ENCODE measurements at places on chromosomes 7 and 10.

- no peak for DNase-seq
These were observed 13.1 kb downstream of the EZH2 start for GRCh38 chr7:148871030-148871429.

DNA sequence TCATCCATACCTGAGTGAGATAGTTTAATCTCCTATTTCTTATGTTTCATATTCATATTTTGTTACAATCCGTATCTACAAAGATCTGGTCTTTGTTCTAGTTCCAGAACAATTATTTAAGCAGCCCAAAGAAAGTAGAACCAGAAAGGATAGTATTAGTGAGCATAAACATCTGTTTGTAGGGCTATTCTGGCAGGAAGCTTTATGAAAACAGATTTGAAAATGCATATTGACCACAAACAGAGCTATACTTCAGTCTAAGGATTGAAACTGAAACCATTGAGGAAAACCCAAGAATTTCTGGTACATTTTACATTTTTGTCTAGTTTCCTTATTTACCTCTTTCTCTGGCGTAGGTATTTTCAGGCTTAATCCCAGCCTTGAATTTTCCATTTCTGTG lies 28.1 kb downstream of the LRGUK start:
- DNase-seq = no peak

DNA sequence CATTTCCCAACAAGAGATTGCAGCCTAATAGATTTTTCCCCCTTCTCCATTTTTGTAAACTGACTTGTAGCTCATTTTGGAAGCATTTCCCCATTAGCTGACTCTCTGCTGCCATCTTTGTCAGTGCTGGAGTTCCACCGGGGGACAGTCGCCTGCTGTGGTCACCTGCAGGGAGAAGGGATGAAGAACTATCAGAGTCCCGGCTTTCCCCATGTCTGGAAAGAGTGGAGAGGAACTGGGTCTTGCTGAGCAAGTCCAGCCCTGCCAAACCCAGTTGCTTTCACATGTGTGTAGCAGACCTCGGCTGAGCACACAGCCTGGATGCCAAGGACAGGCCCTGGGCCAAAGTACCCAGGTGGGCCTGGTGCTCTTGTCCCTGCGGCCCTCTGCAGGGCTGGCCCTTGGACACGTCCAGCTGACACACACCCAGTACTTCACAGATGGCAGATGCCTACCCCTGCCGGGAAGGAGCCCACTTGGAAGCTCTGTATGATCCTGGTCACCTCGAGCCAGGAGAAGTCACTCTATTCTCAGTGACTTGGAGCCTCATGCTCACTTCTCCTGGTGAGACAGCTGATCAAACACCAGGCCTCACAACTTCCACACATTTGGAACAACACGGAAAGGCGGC lies 157.3 kb upstream of the NPVF start:
- DNase-seq = no peak

DNA sequence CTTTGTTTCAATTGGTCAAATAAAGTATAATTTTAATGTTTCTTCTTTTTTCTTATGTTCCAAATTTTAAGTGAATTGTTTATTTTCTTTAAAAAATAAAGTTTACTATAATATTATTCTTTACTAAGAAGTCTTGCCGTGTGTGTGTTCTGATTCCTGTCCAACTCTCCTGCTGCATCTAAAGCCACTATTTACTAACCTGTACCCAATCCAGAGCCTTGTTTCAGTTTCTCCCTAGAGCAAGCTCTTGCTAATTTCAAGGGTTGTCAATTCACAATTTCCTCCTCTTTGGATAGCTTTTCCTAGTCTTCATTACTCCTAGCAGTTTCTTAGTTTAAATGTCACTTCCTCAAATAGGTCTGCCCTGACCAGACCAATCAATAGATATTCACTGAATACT lies 314.9 kb upstream of the SEMA3A start:
- DNase-seq = no peak

GRCh38 chr10:43228783-43229207 lies 38.1 kb downstream of the RASGEF1A start:
- DNase-seq = no peak
